ENCODE measurements at places on chromosomes 7 and 10.

- no peak for DNase-seq
Observed at GRCh38 chr7:106678795-106679152, 17.8 kb upstream of the CCDC71L start.

- no peak for DNase-seq
Observed at GRCh38 chr7:158424531-158424930, 163.1 kb downstream of the PTPRN2 start.

DNA sequence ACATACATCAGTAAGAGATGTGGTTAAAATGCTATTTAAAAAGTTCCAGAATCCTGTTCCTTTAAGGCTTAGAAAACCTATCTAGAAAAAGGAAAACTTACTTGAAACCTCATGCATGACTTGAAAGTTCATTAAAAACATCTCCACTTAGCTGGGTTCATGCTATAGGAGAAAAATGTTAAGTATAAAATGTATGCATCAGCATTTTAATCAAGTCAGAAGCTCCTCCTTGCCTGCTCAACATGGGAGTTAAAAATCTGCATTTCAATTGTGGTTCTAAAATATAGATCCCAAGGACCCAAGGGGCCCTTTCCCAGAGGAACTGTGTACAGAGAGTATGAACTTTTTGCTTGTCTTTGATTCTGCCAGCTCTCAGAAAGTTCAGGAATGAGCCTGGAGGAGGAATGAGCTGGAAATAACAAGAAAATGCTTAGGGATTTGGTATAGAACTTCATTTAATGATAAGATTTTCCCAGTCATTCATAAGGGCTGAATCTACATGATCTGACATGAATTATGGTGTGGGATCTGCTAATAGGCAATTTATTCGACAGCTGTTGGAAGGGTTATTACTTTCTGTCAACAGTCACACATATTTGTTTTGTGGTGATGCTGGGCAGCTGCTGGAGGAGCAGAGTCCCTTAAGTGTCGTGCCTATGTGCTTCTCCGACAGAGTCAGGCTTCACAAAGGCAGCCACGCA is 85.6 kb upstream of the MTPN start:
- no peak for DNase-seq

GRCh38 chr7:39721919-39722597 is 98.7 kb downstream of the RALA start:
- DNase-seq: no peak

GRCh38 chr7:155209478-155210319 is 88.0 kb upstream of the INSIG1 start:
- no peak for DNase-seq

DNA sequence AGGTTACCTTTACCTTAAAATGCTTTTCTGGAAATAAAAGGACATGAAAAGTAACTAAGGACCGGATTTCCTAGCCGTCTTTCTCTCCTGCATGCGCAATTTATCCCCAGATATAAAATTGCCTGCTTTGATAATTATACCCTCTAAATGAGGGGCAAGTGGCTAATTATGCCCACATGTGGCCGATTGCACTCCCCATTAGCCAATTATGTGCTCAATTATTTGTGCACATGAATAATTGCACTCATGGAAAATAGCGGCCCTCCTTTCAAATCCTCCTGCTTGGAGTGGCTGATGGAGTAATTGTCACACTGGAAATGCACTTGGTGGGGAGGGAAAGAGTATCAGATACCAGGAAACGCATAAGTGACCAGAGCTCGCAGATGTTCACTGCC is 66.4 kb upstream of the ATRNL1 start:
- DNase-seq: no peak

GRCh38 chr10:61634746-61635145 is 28.0 kb upstream of the CABCOCO1 start:
- DNase-seq: no peak

GRCh38 chr10:101716891-101717659 is 22.1 kb upstream of the FBXW4 start:
- no peak for DNase-seq

DNA sequence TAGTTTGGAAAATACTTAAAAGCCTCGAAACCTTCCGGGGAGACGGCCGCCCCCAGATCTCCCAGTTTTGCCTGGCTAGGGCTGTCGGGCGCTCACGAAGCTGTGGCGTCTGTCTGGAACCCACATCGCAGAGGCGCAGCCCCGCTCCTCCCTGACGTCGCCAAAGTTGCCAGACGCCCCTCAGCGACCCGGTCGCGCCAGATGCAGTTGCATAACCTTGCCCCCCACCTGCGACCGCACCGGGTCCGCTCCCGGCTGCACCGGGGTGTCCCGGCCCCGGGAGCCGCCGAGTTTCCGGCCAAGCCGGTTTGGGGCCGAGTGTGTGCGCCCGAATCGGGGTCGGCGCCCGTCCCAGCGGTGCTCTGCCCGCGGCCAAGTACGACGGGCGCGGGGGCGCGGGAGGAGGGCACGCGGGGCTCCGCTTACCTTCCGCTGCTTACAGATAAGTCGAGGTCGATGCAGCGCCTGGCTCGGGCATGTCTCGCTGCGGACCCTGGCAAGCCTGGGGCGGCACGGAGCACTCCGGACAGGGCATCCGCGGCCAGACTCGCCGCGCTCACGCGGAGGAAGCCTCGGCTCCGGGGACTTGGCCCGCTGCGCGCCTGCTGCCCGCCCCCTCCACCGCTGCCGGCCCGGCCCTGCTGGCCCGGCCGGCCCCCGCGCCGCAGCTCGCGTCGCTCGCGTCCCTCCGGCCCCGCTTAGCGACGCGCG is 665 bp downstream of the INSYN2A start:
- no peak for DNase-seq

- peak; percentile 35 for DNase-seq
Observed at GRCh38 chr7:64876792-64877713, 26.0 kb upstream of the ZNF273 start.

- DNase-seq: no peak
Observed at GRCh38 chr7:68074242-68074641, 1077.6 kb downstream of the TYW1 start.

DNA sequence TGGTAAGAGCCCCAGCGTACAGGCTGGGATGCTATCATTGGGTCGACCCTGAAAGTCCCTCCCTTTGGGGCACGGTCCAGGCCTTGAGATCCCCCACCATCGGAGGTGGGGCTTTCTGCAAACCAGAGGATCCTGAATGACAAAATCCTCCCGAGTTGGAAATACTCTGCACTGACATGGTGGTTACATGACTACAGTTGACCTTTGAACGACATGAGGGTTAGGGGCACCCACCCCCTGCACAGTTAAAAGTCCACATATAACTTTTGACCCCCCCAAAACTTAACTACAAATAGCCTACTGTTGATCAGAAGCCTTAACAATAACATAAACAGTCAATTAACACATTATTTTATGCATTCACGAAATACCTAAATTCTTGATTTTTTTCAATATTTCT is 13.1 kb downstream of the HSPA12A start:
- no peak for DNase-seq

DNA sequence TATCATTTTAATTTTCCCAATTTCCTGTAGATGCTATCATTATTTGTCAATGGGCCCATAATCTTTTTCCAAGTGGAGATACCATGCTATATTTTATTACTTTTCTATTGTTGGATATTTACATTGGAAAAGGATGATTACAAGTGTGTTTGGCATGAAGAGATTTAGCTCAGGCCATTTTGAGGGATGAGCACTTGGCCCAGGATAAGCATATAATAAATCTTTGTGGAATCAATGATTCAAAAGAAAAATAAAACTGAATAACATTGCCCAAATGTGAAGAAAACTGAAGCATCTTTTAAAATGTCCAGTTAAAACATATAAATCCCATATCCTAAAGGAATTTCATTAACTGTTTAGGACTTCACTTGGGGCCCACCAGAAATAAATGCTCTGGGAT is 260.9 kb upstream of the BMPER start:
- no peak for DNase-seq

GRCh38 chr10:62029401-62029800 is 127.9 kb downstream of the ARID5B start:
- no peak for DNase-seq

DNA sequence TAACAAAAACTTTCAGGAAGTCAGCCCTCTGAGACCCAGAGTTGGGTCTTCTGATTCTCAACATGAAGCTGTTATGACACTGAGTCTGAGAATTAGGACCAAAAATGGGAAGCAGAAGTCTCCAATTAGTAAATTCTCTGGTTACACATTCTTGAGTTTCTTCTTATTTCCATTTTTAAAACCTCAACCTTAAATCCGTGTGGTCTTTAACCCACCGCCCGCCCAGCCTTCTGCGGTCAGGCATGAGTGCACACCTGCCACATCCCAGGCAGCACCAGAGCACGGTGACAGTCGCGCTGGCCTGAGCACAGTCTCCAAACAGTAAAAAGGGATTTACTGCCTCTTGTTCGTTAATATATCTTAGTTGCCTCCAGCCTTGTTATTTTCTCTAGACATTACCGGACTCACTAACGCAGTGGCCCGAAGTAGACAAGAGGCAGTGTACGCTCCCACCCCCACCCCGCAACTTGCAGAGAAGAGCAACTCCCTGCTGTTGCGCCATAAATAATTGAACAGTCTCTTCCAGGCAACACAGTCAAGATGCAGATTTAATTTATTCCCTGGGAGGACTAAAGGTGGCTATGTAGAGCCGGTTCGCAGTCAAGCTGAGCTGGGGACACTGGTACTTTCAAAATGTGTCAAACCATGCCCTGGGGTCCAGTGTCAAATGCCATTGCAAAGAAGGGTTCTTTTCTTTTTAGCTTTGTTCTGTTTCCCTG is 147.0 kb upstream of the CELF2 start:
- no peak for DNase-seq

DNA sequence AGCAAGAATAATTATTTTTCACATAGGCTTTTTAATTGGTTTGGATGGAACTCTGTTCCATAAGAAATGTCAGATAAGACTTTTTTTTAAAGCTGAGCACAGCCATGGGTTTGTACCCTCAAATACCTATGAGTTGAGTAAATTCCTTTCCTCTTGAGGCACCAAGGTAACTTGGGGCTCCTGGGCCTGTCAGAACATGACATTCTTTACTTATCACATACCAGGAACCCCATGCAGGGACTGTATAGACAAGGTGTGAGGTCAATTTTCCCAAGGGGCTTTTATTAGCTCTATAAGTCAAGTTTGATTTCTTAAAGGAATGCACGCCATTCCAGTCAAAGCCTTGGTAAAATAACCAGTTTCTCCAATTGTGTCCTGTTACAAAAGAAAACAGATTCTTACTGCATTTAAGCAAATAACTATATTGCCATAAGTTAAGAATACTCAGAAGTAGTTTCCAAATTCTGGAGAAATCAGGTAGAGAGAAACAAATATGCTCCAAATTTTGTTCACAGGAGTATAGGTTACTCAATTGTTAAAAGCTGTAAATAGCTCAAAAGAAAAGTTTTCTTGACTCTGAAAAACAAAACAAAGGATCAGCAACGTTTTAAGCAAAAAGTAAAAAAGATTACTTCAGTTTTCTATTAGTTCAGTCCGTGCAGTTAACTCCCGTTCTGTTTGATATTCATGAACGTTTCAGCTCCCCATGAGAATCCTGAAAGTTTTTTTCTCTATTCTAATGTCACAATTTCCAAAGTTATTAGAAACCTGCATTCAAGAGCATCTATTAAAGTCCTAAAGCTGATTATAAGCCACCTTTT is 167.5 kb upstream of the NAMPT start:
- DNase-seq: no peak

DNA sequence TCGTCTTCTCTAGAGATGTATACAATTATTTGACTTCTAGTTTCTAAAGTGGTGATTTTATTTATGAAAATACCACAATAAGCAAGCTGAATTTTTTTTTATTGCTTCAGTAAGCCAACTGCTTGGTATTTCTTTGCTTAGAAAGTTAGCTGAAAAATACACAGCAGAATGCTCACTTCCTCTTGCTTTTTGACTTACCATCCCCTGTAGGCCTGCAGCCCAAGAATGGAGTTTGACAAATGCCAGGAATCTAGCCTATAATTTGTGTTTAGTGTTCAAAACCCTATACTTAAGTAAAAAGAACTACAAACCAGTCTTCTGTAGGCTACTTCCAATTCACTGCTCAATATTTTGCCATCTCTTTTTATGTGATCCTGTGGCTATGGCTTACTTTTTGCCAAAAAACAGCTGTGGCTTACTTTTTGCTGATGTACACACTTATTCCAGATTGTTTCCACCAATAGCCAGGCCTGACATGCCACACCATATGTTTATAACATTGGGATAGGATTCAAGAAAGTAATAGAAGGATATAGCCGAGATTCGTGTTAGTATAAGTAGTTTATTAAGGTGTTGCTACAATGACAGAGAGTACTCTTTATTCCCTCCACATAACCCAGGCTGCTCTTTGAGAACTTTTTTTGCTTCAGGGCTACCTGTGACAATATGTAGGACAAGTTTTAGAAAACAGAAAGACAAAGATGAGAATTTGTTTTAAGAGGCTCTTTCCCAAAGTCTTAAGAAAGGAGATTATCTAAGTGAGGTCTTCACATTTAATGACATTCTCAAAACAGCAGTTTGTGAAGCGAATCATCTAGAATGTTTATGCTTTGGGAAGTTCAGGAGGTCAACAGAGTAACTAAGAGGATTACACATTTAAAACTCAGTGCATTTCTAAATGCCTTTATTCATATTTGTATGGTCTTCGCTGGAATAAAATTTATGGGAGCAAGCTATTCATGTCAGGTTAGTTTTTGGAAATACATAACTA is 263.9 kb upstream of the FZD1 start:
- DNase-seq: no peak

- DNase-seq: no peak
Observed at GRCh38 chr7:47539398-47540052, 42.4 kb downstream of the TNS3 start.

- DNase-seq: no peak
Observed at GRCh38 chr10:88989824-88990383, 694 bp upstream of the FAS start.

- DNase-seq: peak; percentile 69
Observed at GRCh38 chr10:59905066-59905730, 1.2 kb downstream of the CCDC6 start.

GRCh38 chr10:7377614-7378248 is 33.1 kb downstream of the SFMBT2 start:
- no peak for DNase-seq

- DNase-seq: no peak
Observed at GRCh38 chr10:33886299-33886698, 551.8 kb upstream of the NRP1 start.

- DNase-seq: no peak
Observed at GRCh38 chr10:6788231-6788630, 208.2 kb upstream of the PRKCQ start.

- DNase-seq: no peak
Observed at GRCh38 chr10:1923586-1923985, 186.3 kb upstream of the ADARB2 start.

DNA sequence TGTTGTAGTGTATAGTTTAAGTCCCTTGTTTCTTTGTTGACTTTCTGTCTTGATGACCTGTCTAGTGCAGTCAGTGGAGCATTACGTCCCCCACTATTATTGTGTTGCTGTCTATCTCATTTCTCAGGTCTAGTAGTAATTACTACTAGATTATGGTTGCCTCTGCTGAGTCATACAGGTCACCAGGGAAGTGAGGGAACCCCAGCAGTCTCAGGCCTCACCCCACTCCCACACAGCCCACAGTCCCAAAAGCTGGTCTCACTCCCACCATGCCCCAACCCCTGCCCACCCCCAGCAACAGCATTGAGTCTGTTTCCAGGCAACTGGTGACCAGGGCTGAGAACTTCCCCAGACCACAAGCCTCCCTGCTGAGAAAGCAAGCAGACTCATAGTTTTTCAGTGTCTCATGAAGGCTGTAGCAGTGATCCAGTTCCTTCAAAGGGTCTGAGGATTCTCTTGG is 88.0 kb downstream of the PLXDC2 start:
- DNase-seq: no peak
